CMK (cell line): ENCODE measurements at places on chromosomes 3 and 15.

- no peak for DNase-seq
These were observed 65.5 kb upstream of the HRH1 start for GRCh38 chr3:11088831-11089230.

GRCh38 chr3:141878817-141879216 is 2.4 kb downstream of the ATP1B3 start:
- no peak for DNase-seq

DNA sequence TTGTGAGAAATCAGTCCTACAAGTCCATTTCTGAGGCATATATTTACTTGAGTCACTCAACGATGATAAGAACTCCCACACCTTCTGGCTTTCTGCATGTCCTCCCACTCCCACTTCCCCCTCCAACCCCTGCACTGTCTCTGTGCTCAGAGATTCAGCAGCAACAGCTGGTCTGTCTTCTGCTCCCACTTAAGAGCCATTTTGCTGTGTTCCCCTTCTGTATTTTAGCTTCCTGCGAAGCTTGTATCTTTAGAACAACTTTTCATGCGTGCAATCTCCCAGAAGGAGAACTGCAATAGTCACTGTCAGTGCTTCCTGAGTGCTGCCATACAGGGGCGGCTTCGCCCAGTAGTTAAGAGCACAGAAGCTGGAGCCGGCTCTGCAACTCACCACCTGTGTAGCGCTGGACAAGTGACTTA is 90.0 kb upstream of the SPATA12 start:
- DNase-seq, result peak; percentile 31

DNA sequence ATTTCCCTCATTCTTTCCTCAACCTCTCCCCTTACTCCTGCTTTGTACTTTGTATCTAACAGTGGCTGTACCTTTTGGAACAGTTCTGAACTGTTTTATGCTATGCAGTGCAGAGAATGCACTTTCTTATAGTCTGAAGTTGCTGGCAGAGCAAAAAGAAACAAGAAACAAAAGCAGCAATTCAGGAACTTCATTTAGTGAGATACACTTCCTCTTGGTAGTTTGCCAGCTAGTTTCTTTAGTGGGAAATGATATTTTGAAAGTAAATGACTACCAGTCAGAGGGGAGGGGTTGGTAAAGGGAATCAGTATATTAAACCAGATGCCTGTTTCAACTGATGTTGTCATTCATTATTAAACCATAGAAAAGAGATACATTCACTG is 55.0 kb upstream of the CHD2 start:
- DNase-seq, result peak; percentile 21

- peak; percentile 22 for DNase-seq
These were observed 32.3 kb downstream of the PSTPIP1 start for GRCh38 chr15:77027111-77027696.

DNA sequence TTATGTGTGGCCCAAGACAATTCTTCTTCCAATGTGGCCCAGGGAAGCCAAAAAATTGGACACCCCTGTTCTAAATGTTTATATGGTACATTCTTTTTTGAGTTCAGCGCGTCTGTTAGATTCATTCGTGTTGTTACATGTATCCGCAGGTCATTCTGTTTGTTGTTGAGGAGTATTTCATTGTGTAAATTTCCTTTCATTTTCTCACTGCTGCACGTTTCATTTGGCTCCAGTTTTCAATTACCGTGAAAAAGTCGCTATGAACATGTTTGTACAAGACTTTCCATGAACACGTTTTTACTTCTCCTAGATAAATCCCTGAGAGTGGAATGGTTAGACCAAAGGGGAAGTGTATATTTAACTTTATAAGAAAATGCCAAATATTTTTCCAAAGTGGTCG is 7.5 kb upstream of the OPA1 start:
- DNase-seq, result no peak

DNA sequence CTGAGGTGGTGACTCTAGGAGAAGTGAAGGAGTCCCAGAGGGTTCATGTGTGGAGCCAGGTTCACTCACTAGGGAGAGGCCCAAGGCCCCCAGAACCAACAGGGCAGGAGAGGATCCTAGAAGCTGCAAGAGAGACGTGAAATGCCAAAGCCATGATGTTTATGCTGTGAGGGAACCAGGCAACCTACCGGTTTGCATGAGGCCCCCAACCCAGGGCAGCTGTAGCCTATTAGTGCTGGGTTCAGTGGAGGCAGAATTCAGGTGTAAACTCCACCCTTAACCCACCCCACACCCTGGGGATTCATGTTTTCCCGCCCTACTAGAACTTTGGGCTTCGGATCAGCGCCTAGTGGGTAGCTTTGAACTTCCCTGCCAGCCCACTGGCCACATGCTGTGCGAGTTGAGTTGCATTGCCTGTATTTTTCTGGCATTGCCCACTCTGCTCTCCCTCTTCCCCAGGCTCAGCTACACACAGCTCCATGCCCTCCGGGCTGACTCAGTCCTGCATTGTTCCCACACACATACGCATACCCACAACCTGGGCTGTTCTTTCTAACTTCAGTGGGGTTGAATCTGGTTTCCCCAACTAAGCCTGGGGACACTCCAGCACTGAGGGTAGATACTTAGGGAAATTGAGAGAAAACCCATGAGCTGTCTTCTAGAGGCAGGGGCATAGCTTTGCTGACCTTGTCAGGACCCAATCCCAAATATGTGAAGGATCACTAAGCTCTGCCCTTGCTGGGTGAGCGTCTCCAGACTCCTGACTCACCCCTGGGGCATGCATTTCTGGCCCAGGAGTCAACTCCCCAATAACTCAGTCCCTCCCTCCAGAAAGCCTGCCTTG is 2.0 kb upstream of the ZBTB47 start:
- no peak for DNase-seq

GRCh38 chr3:47380026-47380600 is 708 bp upstream of the PTPN23 start:
- no peak for DNase-seq

- no peak for DNase-seq
These were observed 1025.5 kb upstream of the NR2F2 start for GRCh38 chr15:95304947-95305400.

DNA sequence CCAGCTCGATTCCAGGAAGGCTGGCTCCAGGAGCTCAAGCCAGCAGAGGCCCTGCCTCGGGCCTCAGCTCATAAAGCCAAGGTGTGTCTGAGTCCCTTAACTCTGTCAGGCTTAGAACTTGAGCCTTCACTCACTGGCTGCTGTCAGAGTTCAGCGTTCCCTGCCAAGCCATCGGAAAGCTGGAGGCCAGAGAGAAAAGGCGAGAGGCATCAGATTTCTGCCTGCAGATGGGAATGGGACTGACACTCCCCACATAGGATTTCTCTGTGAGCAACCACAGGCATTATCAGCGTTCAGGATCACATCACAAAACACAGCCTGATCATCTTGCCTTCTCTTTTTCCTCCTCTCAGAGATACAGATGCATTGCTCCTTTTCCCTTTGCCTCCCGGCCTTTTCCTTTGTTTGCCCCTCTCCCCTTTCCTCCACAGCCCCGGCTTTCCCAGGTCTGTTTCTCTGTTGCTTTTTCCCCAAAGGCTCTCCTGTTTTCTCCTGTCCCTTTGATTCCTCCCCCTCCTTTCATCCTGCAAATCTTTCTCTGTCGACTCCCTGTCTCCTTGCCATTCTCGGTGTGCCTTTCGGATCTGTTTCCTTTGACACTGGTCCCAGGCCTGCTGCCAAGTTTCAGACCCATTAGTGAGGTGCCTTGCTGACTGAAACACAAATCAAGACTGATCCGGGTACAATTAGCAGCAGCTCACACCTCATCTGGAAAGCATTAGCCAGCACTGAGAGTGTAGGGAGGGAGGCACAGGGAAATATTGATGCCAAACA is 44.5 kb upstream of the BOC start:
- DNase-seq, result no peak

DNA sequence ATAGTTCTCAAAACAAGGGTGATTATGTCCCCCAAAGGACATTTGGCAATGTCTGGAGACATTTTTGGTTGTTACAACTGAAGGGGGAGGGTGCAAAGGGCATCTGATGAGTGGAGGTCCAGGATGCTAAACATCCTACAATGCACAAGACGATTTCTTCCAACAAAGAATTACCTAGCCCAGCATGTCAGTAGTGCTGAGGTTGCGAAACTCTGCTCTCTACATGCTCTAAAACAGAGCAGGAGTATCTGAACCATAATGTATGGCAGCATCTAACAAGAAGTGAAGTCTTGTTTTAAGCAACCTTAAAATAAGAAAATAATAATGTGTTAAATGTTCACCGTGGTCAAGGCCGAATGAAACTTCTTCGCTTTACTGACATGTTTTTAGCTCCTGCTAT is 7.0 kb downstream of the GYG1 start:
- DNase-seq, result no peak

GRCh38 chr15:71916834-71917233 is 106.5 kb downstream of the NR2E3 start:
- no peak for DNase-seq

DNA sequence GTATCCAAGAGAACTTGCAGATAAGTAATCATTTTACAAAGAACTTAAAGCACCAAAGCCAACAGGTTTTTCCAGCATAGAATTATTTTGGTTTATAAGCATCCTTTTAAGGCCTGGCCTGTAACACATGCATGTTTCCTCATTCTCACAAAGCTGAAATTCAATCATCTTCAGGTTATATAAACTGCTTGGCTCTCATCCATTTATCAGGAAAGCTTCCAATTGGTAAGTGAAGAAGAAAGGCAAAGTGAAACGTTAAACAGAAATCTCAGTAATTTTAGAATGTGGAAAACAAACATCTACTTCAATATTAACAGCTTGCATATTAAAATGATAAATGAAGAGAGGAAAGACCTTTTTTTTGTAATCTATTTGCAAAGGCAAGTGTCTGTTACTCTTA is 1.6 kb downstream of the SERP1 start:
- DNase-seq, result no peak

DNA sequence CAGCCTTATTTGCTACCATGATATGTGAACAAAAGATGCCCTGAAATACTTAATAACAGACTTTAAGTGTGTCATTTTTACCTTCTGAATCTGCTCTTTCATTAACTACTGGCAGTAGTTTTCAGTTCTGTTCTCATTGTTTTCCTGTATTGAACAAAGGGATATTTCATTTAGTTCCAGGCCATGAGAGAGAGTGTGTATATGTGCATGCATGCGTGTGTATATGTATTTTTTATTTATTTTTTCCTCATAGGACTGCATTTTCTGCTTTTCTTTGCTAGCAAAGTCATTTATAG is 46.8 kb upstream of the CRTC3 start:
- DNase-seq, result no peak

- DNase-seq, result no peak
These were observed 826.8 kb upstream of the CFAP20DC start for GRCh38 chr3:59876533-59877062.

GRCh38 chr15:43104426-43104825 is 1.4 kb downstream of the UBR1 start:
- DNase-seq, result no peak
